ENCODE measurements at places on chromosomes 2 and 18.

- DNase-seq, result no peak
Observed at GRCh38 chr2:28486526-28486925, 9.3 kb upstream of the PLB1 start.

DNA sequence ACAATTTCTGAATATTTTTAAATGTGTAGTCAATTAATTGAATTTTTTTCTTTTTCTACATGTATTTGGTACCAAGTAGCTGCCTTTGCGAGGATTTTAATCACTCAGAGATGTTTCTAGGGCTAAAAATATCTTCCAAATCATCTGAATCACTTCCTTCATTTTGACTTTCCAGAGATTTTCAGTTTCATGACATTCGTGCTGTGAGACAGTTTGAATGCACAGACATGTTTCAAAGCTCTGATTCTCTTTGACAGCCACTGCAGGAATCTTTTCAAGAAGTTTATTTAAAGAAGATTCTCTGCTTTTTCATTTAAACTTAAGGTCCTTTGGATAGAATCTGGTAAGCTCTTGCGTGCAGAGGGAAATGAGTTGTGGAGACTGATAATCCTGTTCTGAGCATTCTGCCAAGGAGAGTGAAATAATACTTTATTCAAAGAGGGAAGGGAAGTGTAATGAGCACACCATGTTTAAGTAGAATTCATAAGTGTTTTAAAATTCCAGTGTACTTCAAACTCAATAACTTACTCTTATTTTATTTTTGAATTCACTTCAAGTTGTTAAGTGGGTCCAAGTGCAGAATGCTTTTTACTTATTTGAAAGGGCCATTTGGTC lies 9.7 kb downstream of the CYBRD1 start:
- DNase-seq, result no peak

GRCh38 chr2:70450641-70451250 lies 102.9 kb downstream of the TGFA start:
- DNase-seq, result no peak

DNA sequence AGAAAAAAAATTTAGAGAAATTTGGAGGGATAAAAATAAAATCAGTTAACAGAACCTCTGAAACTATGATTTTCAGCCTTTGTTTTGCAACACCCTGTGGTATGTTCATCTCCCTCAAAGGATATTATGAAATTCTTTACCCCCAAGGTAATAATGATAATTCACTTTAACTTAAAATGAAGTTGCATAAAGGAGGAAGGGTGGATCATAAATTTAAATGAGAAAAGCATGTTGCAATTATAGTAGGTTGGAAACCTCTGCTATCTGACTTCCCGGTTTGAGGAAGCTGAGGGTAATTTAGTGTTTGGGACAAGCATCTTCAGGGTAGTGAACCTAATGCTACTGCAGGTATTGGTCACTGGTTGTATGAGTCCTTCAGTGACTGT lies 102.9 kb downstream of the BABAM2 start:
- no peak for DNase-seq

DNA sequence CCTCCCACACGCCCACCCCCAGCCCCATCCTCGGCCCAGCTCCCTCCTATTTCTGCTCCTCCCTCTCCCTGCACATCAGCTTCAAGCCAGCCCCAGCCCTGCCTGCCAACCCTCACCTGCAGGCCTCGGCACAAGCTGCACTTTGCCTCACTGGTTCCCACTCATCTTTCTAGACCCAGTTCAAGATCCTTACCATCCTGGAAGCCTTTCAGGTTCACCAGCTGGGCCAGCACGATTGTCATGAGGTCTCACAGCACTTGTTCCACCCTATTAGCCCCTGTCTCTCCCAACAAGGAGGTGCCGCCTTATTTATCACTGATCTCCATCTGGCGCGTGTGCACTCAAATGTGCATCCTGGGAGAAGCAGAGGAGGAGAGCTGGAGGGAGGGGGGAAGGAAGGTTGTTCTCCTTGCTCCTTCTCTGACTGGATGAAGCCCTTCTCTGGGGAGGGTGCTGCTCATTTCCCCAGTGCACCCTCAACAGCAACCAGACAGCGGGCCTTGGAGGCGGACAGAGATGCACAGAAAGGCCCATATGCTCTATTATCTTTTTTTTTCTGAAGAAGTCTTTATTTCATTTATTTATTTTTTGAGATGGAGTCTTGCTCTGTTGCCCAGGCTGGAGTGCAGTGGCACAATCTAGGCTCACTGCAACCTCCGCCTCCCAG lies 15.5 kb upstream of the BIN1 start:
- no peak for DNase-seq

DNA sequence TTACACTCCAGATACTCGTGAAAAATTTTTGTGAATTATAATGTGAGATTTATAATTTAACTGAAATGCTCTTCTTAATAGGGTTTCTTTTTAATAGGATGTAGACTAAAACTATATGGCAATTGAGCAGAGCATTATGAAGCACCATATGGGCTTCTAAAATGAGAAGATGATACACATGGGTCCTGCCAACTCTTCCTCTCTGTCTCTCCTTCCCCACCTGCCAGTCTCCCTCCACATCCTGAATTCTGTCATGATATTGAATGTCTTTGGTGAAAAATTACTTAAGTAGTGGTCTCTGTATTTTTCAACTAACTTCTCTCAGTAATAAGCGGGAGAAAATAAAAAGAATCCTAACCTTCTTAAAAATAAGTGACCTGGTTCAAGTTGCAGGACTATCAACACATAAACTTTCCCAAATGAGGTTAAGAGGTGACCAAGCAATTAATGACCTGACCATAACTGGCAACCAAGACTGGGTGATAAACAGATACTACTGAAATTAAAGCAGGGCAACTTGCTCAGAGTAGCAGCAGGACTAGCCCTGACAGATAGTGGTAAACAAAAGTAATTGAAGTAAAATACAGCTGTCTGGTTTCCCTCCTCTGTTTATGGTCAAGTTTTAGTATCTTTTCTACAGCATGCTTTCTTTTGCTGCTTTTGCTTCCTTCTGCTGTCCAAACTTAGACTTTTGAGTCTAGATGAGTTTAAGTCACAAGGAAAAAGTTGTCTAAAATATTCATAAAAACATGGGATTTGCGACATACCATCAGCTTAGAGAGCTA lies 117.1 kb upstream of the PDE1A start:
- no peak for DNase-seq

- no peak for DNase-seq
Observed at GRCh38 chr2:176192351-176192750, 3.9 kb downstream of the HOXD1 start.

DNA sequence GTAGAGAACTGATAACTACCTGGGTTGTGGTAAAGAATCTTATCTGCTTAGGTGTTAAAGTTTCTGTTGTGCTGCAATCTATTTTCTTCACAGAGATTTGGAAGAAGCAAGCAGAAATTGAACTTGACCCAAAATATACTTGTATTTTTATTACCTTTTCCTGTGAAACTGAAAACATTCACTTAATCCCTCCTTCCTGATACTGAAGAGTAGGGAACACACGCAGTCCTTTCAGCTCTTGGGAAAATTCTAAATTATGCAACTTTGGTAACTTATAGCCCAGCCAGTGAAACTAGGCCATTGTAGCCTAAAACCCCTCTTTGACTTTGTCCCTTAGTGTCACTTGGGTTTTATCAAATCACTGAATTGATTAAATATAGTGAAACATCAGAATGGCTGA lies 128.4 kb upstream of the MEIS1 start:
- DNase-seq, result no peak

- DNase-seq, result no peak
Observed at GRCh38 chr2:26530696-26531095, 52.8 kb upstream of the OTOF start.

- DNase-seq, result no peak
Observed at GRCh38 chr2:28300485-28301341, 91.9 kb upstream of the FOSL2 start.

DNA sequence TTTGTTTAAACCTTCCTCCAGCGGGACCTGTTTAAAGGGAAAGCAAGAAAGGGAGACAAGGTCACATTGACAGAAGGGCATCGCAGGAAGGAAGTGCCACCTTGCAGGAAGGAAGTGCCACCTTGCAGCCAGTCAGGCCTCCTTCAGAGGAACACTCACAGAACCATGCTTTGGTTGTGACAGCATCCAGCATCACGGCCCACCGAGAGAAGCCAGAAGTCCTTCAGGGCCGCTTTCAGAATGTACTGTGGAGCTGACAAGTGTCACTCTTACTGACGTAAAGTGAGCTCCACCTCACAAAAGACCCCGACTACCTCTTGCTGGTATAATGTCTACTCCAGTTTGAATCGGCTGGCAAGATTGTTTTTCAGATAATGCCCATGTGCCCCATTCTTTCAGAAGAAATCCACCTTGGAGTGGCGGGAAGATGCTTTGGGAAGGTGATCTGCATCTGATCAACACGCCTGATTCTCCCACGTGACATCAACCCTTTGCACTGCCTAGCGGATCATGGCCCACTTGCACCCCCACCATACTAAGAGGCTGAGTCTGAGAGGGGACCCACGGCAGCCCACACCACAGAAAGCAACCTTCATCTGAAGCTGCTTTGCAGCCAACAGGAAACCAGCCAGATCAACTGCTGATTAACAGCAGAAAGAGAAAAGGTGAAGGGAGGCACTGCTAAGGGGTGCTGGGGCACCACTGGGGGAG lies 99.8 kb downstream of the UXS1 start:
- no peak for DNase-seq

- DNase-seq, result no peak
Observed at GRCh38 chr2:200054681-200055468, 99.5 kb downstream of the MAIP1 start.

DNA sequence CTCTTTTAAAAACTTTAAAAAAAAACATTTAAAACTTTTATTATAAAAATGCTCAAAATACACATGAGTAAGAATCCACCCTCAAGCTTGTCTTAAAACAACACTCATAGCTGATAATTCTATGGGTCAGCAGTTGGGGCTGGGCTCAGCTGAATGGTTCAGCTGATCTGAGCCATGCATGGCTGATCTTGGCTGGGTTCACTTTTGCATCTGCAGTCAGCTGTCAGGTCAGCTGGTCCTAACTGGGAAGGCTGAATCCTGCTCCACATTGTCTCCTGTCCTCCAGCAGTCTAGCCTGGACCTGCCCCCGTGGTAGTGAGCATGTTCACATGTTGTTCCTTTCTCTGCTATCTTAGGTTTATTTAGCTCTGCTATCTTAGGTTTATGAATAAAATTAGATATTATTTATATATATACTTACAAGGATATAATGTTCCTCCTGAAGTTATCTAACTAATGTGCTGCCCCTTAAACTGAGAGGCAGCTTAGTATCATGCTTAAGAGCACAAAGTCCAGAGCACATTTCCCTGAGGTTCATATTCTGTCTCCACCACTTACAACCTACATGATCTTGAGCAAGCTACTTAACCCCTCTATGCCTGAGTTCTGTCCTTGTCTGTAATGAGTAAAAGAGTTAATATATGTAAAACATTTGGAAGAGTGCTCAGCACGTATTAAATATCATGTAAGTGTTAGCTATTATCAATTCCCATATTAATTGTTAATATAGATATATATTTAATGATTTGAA lies 309.4 kb downstream of the PTPRM start:
- DNase-seq, result no peak

DNA sequence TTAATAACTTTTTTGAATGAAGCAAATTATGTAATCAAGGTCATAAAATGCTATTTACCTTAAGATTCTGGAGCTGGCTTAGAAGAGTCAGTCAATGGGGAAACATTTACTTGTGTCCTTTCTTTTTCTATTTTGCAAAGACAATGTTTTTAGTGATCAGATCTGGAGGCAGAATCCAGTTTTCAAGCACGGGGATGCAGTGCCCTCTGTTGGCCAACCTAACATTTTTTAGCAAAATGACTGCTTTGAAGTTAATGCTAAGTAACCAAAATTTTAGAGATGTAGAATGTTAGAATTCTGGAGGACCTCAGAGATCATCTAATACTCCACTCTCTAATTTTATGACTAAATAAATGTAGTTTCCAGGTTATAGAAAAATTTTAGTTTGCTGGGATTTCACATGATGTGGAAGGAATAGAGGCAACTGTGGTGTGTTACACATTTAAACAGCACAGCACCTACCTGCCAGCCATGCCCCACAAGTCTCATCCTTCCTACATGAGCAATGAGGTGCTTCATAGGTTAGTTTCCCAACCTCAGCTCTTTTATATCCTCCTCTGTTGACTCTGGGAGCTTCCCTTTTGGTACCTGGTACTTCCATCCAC lies 23.6 kb upstream of the SLC9A4 start:
- no peak for DNase-seq

- DNase-seq, result no peak
Observed at GRCh38 chr2:205119136-205119535, 563.2 kb upstream of the NRP2 start.

DNA sequence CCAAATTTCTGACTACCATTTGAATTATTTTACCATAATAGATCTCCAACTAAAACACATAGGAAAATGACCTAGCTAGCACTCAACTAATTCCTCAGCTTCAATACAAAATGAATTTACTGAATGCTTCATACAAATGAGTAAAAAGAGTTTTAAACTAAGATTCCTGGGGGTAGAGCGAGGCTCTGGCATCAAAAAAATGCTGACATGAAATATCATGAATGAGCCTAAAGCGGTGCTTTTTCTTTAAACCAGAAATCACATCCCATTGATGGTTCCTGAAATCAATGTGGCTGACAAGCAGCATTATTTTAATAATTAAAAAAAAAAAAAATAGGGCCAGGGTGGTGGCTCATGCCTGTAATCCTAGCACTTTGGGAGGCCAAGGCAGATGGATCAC lies 32.1 kb downstream of the WDR33 start:
- DNase-seq, result no peak

DNA sequence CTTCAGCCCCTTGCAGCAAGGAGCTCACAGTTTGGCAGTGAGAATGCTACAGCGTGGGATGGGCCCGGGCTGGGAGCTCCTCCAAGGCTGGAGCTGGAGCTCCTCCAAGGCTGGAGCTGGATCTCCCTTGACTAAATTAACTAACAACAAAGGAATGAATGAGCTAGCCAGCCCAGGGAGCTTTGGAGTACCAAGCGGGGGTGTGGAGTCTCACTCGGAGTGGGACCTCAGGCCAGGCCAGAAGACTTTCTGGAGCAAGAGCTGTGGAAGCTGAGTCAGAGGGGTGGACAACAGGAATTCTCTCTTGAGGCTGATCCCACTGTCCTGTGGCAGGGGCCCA lies 244.7 kb upstream of the HS6ST1 start:
- no peak for DNase-seq

GRCh38 chr18:77650799-77651385 lies 401.2 kb downstream of the GALR1 start:
- no peak for DNase-seq

- DNase-seq, result no peak
Observed at GRCh38 chr2:204172145-204172600, 235.6 kb downstream of the ICOS start.

- DNase-seq, result no peak
Observed at GRCh38 chr2:124091721-124092120, 66.6 kb downstream of the CNTNAP5 start.

DNA sequence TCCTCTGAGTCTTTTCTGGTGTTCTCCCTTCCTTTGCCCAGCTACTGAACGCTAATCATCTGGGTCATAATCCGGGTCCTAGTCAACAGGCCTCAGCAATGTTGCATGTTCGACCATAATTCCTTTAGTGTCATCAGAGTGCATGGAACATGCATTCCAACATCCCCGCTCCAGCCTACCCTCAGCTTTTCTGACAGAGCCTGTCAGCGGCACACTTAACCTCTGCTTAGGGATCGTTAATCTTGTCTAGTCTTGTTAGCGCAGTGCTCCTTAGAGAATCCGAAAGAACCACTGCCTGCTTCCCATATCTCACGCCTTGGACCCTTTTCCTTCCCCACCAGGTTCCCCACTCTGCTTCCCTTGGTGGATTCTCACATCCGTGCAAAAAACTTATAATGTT lies 767.9 kb upstream of the ID2 start:
- DNase-seq, result no peak
